ENCODE measurements at places on chromosomes 11 and 22.

- DNase-seq = no peak
Measured at GRCh38 chr11:103968685-103969084, 67.8 kb upstream of the DDI1 start.

GRCh38 chr22:33923033-33923432 lies 2.8 kb upstream of the LARGE1 start:
- DNase-seq = no peak

DNA sequence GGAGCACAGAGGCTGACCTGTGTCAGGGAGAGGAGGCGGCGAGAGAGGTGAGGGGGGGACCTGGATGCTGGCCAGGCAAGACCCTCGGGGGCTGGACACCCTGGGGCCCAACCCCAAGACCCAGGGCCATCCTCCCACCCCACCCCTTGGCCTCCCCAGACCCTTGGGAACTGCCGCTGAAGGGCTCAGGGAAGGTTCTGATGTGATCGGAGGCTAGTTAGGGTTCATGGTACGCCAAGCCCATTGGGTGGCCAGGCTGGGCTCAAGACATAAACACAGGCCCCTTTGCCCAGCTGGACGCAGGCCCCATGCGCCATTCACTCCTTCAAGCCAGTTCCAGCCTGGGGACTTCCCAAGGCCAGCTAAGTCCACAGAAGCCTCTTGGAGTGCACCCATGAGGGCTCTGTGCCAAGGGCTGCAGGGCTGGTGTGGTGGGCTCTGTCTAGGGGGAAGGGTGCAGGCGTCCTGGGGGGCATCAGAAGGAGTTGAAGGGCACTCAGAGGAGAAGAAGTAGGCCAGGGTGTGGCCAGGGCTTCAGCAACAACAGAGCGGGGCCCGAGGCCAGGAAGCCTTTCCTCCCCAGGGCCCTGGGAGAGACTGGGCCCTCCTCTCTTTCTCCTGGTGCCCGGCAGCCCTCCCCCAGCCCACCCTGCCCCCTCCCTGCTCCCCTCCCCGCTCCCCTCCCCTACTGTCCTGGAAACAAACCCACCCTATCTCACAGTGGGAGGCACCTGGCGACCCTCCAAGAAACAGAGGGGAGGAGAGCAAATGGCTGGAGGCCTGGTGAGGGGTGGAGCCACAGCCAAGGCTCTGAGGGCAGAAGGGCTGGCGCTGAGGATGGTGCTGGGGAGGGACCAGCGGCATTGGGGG lies 12.9 kb downstream of the TSPAN32 start:
- DNase-seq = no peak

- DNase-seq = no peak
Measured at GRCh38 chr11:11477695-11478420, 124.8 kb upstream of the CSNK2A3 start.

DNA sequence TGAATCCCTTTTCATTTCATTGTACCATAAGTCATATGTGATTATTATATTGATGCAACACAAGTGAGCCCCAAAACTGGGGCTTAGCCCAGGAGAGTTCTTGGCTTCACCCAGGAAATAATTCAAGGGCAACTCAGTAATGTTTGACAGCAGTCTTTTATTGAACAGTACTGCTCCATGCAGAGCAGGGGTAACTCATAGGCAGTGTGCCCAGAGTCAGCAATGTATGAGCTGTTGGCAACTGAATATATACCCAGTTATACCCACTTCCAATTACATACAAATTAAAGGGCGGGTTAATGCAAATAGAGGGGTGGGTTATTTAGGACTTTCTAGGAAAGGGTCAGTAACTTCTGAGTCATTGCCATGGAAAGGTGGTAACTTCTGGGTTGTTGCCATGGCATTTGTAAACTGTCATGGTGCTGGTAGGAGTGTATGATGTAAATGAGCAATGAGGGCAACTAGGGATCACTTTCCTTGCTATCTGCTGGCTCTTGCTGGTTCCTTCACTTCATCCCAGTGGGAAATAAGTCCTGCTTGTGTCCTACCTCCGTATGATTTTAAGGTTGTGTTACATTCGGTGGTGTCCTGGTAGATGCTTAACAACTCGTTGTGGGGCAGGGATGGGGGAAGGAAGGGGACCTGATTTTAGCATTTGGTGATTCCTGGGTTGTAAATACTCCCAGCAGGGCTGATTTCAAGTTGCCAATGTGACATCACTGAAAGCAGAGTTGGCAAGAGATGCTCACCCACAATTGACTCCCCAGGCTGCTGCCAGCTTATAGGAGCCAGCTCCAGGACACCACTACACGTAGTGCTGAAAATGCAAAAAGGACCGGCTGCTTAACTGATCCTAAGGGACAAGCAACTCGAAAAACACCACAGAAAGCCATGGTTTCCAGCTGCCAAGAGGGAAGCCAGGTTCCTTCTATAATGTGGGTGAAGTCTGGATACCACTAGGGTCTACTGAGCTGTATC lies 70.1 kb downstream of the SYT9 start:
- no peak for DNase-seq

DNA sequence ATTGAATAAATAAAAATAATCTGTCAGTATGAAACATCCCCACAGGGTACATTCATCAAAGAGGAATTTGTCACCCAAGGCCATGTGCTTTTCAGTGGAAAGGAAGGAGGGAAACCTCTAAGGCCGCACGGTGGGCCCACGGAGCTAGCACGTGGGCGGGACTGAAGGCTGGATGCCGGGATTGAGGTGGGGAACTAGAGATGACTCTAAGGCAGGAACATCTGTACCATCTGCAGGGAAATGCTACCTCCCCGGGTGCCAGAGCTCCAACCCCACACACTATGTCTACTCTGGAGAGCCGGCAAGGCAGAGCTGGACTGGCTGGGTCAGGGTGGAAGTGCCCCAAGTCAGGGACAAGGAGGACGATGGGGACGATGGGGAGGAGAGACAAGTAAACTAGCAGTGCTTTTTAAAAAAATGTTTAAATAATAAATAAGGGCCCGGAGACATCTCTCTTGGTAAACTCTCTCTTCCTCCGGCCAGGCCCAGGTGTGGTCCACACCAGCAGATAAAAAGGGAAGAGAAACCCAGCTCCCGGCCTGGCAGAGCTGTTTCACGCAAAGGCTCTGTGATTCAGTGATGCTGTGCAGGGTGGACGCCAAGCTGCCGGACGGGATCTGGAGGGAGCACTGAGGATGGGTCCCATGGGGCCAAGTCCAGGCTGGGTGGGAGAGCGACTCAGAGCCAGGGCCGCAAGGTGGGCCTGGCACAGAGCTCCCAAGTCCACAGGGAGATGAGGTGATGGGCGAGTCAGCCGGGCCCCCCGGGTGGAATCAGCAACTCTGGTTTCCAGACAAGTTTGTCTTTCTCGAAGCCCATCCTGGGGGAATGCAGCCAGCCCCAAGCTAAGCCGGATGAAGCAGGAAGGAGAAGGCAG lies 5.8 kb downstream of the LIF start:
- no peak for DNase-seq

- DNase-seq = no peak
Measured at GRCh38 chr11:68371171-68372041, 59.0 kb downstream of the LRP5 start.

Measured in A549 (cell line).